ENCODE measurements at places on chromosomes 1 and 21. TPM values are rescaled to one million over a fixed set of nuclear protein-coding genes. Genes with fewer than 3 reads are reported as not detected.

ZBTB7B gene
- 20.2 TPM for polyA plus RNA-seq

CFAP107 gene
- polyA plus RNA-seq, result not detected

CATSPERE gene
- 0.15 TPM for polyA plus RNA-seq

C1QB gene
- 16.3 TPM for polyA plus RNA-seq

RBM11 gene
- not detected for polyA plus RNA-seq

CELA2A gene
- polyA plus RNA-seq, result 0.10 TPM

C8A gene
- polyA plus RNA-seq, result not detected

KLF17 gene
- polyA plus RNA-seq, result not detected

KRTAP12-2 gene
- not detected for polyA plus RNA-seq

GRCh38 chr1:42937141-42937696, 21.4 kb downstream of the SLC2A1 start:
- no peak for DNase-seq

DNA sequence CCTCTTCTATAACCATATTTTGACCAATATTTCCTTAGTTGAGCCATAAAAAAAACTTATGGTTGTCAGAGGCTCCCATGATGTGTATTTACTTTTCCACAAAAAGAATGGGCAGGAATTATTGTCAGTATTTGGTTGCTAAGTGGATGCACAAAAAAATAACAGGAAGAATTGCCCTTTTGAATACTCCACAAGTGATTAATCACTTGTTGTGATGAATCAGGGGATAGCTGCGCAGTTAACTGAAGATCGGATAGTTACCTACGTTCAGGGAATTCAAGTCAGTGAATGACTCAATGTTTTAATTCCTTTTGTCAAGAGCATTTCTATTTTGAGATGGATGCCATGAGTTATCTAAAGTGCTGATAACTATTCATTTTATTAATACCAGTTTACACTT, 785.2 kb upstream of the B3GALT2 start:
- DNase-seq, result no peak

DNA sequence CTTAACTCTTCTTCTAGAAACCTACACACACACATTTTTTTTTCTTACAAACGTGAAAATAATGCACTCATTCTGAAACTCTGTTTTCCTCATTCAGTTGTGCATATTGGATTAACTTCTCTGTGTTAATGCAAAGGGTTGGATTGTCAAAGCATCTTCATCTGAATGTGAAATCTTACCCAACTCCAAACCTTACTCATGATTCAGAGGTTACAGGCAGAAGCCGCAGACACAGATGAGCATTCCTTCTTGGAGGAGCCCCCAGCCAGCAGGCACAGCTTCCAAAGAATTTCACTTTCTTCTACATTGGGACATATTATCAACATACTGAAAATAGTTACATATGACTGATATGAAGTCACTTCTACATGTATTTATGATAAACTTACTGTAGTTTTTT, 15.7 kb downstream of the PATJ start:
- no peak for DNase-seq

- peak; percentile 49 for DNase-seq
These were observed 7.0 kb downstream of the KCNAB2 start for GRCh38 chr1:6052543-6053205.

DNA sequence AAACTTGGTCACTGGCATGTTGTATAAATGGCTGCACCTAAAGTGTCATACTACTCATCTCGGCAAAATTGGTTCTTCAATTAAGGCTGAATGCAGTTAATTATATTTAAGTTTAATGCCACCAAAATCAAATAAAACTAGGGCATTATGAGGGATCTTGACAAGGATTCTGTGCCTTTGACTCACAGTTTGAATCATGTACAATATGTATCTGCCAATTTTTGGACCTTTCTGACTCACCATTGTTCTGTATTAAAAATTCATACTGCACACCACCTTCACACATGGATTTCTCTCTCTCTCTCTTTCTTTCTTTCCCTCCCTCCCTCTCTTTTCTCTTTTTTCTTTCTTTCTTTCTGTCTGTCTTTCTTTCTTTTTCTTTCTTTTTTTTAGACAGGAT, 14.1 kb upstream of the STXBP3 start:
- no peak for DNase-seq

GRCh38 chr21:33810766-33811165, 104.8 kb downstream of the ATP5PO start:
- DNase-seq, result no peak

GRCh38 chr1:6288026-6288425, 27.1 kb upstream of the GPR153 start:
- DNase-seq, result no peak

DNA sequence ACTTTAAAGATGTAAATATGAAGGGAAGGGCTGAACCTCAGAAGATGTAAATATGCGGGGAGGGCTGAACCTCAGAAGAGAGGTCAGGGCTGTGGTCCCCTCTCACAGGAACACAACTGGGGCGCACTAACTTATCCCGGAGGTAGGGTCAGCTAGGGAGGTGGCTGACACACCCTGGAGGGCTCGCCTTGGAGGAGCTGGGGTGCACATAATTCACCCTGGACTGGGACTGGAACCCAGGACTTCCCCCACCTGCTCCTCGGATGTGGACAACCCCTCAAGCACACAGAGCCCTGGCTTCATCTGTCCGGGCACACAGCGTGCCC, 13.9 kb upstream of the TTC39A start:
- DNase-seq, result no peak

GRCh38 chr1:5010236-5010635, 355.8 kb downstream of the AJAP1 start:
- DNase-seq, result no peak

GRCh38 chr1:29786791-29787732, 550.7 kb downstream of the PTPRU start:
- DNase-seq, result no peak

- no peak for DNase-seq
These were observed 10.4 kb upstream of the C2CD2 start for GRCh38 chr21:41964171-41964570.

GRCh38 chr1:86201311-86201710, 44.7 kb upstream of the COL24A1 start:
- no peak for DNase-seq

GRCh38 chr1:74714429-74715235, 18.2 kb downstream of the CRYZ start:
- DNase-seq, result no peak

DNA sequence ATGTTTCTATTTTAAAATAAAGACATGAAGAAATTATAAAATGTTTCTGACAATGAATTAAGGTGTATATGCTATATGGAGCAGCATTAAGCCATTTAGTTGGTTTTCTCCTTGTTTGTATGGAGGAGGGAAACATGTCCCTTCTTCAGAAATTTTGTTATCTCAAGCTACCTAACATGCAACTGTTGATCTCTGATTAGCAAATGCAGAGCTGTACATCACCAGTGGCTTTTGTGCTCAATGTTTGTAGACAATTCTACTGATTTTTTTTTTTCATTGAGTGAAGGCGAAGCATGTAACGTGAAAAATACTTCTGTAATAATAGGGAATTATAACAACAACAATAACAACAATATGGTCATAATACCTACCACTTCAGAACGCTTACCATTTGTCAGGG, 463.7 kb downstream of the PLPP3 start:
- DNase-seq, result no peak

DNA sequence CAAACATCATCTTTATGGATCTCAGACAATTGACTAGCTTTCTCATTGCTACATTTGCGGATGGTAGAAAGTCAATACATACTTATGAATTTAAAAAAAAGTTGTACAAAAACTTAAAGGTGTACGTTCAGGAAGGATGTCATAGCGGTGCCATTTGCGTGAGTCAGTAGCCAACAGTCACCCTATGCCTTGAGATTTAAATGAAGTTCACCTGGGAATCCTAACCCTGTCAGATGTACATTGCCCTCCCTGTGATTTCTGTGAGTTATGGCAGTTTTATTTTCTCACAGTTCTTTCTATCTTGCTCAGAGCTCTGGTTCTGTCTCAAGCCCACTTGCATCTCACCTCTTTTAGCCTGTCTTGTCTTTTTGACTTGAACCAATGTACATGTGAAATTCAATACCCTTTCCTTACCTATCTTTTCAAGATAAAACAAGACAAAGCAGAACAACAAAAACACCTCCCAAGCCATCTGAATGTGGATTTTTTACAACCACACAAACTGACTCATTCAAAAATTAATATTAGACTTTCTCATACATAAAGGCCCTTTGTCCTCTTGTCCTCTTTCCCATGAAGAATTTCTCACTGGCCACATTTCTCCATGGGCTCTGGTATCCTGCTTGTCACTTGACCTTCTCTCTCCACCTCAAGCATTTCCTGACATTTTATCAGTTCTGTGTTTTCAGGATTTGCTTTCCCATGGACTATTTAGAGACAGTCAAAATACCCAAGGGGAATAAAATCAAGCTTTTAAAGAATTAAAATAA, 25.3 kb upstream of the ZNF697 start:
- no peak for DNase-seq

GRCh38 chr1:29672416-29673227, 436.3 kb downstream of the PTPRU start:
- DNase-seq, result no peak

GRCh38 chr1:158810311-158810710, 20.8 kb upstream of the MNDA start:
- no peak for DNase-seq

DNA sequence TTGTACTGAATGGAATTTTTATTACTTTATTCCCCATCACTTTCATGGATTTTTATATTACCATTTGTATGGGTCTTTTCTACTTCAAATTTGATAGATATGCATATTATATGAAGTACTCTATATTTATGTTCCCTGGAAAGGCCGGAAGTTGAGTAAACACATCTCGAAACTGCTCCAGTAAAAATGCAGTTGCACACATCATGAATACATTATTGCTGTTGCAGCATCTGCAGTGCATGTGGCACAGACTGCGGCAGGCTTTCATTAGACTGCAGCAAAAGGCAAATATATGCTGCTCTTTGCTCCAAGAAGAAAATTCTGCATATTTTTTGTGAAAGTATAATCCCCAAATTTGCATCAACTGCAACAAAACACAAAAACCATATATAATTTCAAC, 48.7 kb upstream of the LRRC7 start:
- no peak for DNase-seq

DNA sequence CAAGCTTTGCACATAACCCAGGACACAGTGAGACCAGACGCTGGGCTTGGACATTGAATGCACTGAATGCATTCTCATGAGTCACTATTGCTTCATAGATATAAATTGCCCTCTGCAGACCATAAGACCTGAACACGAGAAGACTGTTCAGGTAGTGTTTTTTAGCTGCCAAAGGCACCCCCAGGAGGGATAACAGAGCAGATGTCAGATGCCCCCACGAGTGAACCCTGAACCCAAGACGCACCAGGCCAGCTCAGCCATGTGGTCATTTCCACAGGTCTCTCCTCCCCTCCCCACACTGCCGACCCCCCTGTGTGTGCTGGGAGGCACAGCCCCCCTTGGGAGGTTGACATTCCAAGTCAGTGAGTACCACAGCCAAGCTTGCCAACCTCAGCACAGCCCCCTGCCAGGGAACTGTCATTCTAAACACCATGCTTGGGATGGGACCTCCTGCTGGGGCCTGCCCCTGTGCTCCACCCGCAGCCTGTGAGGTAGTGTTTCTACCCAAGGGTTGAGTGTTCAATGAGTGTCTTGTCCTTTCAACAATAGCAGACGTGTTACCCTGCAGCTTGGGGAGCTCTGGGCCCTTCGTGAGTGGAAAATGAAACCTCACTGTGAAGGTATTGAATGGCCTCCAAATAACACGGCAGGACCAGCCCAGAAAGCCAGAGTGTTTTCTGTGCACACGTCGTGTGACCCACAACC, 68.2 kb downstream of the PSMG1 start:
- DNase-seq, result no peak

DNA sequence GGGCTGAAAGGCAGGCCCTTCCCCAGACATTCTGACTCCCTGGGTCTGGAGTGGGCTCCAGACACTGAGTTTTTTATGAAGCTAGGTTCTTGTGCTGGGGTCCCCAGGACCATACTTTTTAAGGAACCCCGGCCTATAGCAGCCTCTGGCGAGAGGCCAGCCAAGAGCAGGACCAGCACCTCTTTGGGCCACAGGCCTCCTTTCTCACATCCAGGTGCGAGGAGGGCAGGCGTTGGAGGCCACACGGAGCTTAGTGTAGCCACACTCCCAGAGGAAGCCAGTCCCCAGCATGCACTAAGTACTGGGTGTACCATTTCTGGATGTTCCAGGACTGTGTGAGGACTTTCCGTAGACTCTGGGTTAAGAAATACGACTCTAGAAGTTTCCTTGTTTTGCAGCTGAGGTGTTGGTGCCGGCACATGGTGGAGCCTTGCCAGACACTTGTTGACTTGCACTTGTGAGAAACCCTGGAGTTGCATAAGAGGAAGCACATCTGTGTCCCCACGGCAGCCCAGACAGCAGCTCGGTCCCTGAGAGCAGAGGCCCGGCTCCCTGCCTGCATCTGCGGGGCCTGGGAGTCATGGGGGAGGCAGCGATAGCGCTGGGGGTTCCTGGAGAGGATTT, 122.2 kb upstream of the VAMP3 start:
- peak; percentile 54 for DNase-seq

DNA sequence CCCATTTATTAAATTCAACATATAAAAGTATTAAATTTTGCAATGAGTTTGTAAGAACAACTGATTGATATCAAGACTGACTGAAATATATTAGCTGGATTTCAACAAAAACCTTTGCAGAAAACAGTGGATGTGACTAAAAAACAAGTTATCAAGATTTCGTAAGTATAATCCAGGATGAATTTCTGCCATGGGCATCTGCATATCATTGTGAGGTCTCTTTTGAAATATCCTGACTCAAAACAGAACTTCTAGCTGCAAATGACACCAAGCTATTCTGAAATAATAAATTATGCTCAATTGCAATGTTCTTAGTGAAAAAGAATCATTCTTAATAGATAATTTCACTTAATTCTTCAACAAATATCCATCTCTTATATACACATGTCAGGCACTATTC, 52.6 kb downstream of the CD34 start:
- no peak for DNase-seq

- no peak for DNase-seq
These were observed 18.7 kb upstream of the CD55 start for GRCh38 chr1:207302618-207303393.

DNA sequence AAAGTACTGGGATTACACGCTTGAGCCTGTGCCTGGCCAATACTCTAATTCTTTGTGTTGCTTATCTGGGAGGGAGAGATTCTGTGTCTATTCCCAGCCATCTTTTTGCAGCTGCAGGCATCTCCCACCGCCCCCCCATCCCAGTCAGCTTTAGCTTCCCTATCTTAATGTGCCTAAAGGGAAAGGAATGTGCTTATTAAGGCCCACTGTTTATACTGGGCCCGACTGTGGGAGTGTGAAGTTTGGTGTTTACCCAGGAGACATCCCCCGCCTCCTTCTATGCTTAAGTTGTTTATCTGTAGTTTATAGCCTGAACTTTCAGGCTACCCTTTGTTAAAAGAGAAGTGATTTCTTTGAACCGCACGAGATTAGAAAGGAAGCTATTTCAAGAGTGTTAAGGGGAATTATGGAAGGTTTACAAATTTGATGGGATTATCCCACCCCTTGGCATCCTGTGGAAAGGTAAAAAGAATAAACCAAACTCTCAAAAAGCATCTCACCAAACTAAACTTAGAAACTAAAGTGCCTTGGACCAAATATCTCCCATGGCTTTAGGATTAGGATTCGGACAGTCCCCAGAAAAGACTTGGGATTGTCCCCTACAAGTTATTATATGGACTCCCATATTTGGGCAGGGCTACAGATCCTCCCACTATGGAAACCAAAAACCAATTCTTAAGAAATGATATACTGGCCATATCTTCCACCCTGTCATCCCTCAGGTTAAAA, 25.5 kb upstream of the ZNF496 start:
- no peak for DNase-seq

- no peak for DNase-seq
These were observed 96.6 kb upstream of the VANGL1 start for GRCh38 chr1:115545096-115545720.

- no peak for DNase-seq
These were observed 18.9 kb downstream of the SFPQ start for GRCh38 chr1:35173909-35174540.
